ENCODE measurements at places on chromosomes 12 and 14. TPM values are rescaled to one million over a fixed set of nuclear protein-coding genes. Genes with fewer than 3 reads are reported as not detected.
A peak's percentile ranks its signal among the peaks of the same experiment; 100 is the strongest.

DNA sequence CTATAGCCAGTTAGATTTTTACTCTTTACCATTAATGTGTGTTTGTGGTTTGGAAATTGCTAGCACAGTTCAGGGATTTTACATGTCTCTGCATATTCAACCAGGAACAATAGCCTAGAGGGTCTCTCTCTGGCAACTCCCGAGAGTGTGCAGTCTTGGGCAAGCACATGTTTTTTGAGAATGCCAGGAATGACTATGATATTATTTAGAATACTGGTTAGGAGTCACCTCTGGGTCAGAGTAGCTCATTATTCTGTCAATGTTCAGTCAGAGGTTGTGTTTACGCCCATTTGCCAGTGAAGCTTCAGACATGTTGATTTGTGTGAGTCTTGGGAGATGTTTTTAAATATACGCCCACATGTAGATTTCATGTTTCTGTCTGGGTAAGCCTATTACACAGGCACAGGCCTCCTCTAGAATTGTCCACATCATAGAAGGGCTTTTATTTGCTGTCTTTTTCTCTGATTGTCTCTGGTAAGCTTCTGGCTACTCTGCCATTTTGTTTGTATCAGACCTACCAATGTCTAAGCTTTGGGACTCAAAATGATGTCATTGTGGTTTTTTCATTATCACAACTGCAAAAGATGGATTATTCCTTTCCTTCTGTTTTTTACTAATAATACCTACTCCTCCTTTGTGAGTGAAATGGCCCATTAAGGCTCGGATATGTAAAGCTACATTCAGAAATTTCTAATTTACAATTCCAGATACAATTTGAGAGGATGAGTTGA lies 203.1 kb upstream of the PPFIA2 start:
- DNase-seq = no peak

- no peak for DNase-seq
Measured at GRCh38 chr12:47901718-47902093, 3.1 kb downstream of the VDR start.

- DNase-seq = no peak
Measured at GRCh38 chr12:64427988-64428387, 23.8 kb downstream of the XPOT start.

DNA sequence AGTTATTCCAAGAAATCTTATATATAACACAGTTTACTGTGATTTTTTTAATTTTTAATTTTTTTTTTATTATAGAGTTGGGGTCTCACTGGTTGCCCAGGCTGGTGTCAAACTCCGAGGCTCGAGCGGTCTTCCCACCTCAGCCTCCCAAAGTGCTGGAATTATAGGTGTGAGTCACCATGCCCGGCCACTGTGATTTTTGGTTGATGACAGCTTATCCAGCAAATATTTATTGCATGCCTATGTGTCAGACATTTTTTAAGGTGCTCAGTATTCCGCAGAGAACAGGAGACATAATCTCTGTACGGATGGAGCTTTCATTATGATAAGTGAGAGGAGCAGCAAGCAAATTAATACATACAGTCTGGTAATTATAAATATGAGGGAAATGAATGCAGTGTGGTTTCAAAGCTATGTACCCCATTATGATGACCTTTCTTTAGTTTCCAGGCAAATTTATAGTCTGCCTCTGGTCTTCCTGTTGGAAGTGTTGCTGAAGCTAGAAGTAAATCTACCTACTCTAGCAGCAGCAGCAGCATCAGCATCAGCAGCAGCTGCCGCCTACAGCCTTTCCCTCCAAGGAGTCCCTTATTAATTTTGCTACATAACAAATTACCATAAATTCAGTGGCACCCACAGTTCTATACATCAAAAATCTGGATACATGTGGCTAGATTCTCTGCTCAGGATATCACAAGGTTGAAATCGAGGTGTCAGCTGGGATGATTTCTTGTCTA lies 32.3 kb downstream of the FRS2 start:
- DNase-seq = no peak

DNA sequence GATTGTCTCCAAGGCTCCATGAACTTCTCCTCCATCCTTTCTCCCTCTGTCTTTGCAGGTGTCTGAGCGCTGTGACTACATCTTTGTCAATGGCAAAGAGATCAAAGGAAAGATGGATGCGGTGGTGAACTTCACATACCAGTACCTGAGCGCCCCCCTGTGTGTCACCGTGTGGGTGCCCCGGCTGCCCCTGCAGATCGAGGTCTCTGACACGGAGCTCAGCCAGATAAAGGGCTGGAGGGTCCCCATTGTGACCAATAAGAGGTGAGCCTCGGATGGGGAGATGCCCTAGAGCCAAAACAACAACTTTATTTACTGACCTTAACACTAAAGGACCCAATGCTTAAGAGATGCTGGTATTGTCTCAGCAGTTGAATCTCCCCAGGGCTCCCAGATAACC lies 130.0 kb downstream of the SLC15A4 start:
- DNase-seq = no peak

- DNase-seq = no peak
Measured at GRCh38 chr12:4807116-4807783, 87.0 kb downstream of the GALNT8 start.

GRCh38 chr14:66650491-66650911 lies 142.6 kb downstream of the GPHN start:
- peak; percentile 88 for DNase-seq

- no peak for DNase-seq
Measured at GRCh38 chr12:120688527-120689071, 1.6 kb downstream of the MLEC start.

GRCh38 chr14:32078858-32079216 lies 1.7 kb downstream of the ARHGAP5 start:
- no peak for DNase-seq

GRCh38 chr14:54687750-54688119 lies 120.8 kb downstream of the SAMD4A start:
- no peak for DNase-seq

- DNase-seq = peak; percentile 80
Measured at GRCh38 chr12:27571463-27571862, 47.5 kb downstream of the PPFIBP1 start.

DNA sequence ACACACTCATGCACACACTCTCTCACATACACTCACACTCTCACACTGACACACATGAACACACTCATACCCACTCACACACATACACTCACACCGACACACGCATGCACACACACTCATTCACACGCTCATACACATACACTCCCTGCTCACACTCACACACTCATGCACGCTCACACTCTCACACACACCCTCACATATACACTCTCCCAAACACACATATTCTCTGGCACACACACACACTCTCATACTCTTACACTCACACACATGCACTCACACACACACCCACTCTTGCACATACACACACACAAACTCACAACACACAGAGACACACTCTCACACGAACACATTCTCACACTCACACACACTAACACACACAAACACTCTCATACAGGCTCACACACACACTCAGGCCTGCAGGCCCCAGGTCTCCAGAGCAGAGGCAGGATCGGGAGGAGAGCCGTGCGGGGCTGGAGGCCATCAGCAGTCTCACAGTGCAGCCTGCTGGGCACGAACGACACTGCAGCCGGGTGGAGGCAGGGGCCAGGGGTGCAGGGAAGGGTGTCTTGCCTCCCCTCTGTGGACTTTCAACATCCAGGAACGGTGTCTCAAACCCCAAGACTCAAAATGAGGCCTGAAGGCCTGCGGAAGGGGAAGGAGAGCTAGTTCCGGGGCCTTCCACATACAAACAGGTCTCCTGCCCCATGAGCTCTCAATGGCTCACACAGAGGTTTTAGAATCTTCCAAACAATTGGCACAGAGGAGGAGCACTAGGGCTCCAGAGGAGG lies 148.7 kb downstream of the ANO2 start:
- peak; percentile 8 for DNase-seq

- DNase-seq = no peak
Measured at GRCh38 chr12:30630076-30630978, 65.3 kb downstream of the IPO8 start.

GRCh38 chr14:74480046-74480445 lies 13.1 kb downstream of the NPC2 start:
- no peak for DNase-seq

DNA sequence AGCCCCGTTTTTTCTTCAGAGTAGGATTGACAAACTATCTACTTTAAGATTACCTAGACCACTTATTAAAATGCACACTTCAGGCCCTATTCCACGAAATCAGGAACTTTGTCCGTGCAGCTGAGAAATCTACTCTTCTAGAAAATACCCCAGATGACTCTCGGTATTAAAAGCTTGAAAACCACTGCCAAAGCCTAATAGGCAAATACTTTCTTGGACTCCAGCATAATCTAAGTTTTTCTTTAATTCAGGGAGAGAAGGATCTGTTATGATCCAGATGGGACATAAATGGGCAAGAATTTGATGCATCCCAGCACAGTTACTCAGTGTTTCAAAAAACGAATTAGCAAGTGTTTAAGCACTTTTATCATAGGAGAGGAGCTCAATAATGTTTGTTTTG lies 94.5 kb downstream of the TMX1 start:
- DNase-seq = no peak

- DNase-seq = no peak
Measured at GRCh38 chr12:27032679-27033078, 10.3 kb downstream of the MED21 start.

DNA sequence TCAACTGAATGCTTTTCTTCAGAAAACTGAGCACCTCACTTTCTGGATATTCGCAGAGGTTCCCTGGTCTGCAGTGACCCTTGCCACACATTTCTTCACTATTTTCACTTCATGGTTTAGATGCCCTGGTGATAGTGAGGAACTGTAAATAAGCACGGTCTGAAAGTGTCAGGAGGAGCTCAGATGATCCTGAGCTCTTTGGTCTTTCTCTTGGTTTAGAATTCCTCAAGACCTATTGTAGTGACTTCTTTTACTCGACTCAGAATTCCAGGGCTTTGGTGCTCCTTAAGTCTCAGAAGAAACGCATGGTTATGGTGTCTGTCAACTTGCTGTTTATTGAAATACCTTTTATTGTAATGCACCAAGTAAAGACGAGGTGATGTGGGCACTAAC lies 84.0 kb downstream of the SAMD4A start:
- DNase-seq = no peak

DNA sequence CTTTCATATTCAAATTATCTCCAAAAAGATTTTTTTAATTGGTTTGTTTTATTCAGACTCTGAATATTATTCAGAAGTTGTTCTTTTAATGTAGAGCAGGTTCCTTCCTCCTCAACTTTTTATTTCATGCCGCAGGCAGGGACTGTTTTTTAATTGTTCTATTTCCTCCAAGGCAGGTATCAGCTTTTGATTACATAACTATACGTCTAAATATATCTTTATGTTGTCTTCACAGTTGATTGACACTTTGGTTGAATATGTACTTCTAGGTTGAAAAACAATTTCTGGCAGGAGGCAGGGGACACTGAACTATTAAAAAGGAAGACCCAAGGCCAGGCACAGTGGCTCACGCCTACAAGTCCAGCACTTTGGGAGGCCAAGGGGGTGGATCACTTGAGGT lies 82.5 kb downstream of the HECTD4 start:
- no peak for DNase-seq

GRCh38 chr12:67720351-67720856 lies 71.9 kb downstream of the DYRK2 start:
- no peak for DNase-seq

DNA sequence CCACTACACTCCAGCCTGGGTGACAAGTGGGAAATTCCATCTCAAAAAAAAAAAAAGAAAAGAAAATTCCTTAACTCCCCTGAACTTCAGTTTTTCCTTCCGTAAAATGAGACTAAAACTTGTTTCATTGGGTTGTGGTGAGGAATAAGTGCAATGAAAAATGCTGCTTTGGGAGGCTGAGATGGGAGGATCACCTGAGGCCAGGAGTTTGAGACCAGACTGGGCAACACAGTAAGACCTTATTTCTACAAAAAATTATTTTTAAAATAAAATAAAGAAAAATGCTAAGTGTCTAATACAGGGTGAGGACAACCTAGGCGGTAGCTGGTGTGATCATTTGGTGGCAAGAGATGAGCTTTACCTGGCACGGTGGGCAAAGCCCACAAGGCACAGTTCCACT lies 6.9 kb downstream of the SMAGP start:
- DNase-seq = no peak

GRCh38 chr12:116433249-116433648 lies 125.9 kb upstream of the MAP1LC3B2 start:
- no peak for DNase-seq

DNA sequence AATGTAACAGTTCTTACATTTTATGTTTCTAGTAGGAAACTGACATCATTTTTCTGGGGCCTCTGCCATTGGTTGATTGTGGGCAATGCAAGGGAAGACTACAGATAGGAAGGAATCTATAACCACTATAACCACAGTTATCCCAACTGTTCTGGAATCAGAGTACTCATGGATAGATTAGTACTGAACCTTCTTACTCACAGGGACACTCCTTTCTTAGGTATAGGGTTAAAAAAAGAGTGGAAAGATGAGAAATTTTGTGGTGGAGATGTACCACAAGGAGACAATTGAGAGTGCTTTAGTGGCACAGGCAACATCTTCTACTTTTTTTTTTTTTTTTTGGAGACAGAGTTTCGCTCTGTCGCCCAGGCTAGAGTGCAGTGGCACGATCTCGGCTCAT lies 21.0 kb downstream of the TMEM116 start:
- DNase-seq = no peak

- no peak for DNase-seq
Measured at GRCh38 chr12:116053479-116054200, 223.9 kb downstream of the MED13L start.

GRCh38 chr12:39043424-39043822 lies 138.0 kb upstream of the CPNE8 start:
- DNase-seq = no peak

DNA sequence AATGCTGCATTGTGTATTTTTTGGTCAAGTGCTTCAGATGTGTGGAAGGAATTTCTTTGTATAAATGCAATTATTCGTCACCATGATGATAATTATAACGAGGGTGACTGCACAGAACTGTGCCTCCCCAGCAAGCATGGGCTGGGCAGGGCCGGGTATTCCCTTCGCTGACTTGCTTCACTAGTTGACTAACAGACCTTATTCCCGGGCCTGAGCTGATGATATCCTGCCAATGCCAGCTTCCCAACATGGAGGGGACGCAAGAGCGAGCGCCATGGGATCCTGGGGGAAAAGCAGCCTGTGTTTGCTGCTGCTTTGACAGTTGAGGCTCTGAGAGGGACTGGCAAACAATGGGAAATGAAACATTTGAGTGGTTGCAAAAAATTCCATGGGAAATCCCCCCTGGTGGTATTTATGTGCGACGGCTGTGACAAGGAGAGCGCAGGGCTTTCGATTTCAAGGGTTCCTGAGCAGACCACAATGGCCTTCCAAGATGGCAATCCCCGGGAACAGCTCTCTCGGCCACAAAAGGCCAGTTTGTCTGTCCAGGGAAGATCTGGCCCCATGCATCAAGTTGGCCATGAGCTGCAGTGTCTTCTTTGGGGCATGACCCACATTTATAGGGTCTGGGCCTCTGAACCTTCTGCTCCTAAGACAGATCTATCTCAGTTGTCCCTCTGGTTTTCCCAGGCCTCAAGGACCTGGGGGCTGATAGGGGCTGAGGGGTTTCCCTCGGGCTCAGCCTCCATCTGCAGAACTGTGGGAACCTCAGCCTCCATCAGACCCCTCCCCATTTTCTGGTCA lies 21.9 kb upstream of the MAP1LC3B2 start:
- DNase-seq = peak; percentile 41

Gene ATL1
- 0.90 TPM for total RNA-seq

Gene SLC7A8
- total RNA-seq = 1.0 TPM

Gene APEX1
- total RNA-seq = 75.1 TPM

Gene SSTR1
- total RNA-seq = under 0.01 TPM

Gene EPYC
- total RNA-seq = not detected

Gene NR2C1
- total RNA-seq = 18.3 TPM

Gene CMKLR1
- total RNA-seq = 0.13 TPM

Gene RAD9B
- 0.25 TPM for total RNA-seq

Gene PLEKHD1
- total RNA-seq = under 0.01 TPM

Gene ETFBKMT
- total RNA-seq = 2.7 TPM

Gene DIO3
- total RNA-seq = not detected

Gene CABP1
- total RNA-seq = not detected

Gene LLPH
- total RNA-seq = 1.9 TPM

Gene CLEC1B
- total RNA-seq = not detected

Data from dermis microvascular lymphatic vessel endothelial cell (primary cell).